Stimulated activated CD4-positive, alpha-beta T cell treated with anti-CD3 and anti-CD28 coated beads, Interleukin-2, amount 100 ng/mL, for 24 hours (primary cell): ENCODE measurements at places on chromosomes 6 and 20.

DNA sequence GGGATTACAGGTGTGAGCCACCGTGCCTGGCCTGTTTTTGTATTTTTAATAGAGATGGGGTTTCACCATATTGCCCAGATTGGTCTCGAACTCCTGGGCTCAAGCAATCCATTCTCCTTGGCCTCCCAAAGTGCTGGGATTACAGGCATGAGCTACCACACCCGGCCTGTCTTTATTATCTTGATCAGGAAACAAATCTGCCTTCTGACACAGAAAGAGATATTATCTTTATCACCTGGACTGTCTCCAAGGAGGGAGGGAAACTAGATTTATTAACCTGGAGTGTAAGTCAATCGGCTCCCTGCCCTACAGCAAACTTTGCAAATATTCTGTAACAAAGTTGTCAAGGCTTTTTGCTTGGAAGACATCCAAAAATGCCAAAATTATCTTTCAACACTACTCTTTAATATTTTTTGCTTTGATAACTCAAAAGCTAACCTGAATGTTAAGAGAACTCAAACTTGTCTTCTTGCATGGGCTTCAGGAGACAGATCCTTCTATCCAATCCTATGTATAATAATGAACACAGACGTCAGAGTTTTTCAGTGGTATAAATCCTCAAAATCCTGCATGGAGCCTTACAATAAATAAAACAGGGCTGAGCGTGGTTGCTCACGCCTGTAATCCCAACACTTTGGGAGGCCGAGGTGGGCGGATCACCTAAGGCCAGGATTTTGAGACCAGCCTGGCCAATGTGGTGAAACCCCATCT lies 85.0 kb upstream of the LOC128125822 start:
- DNase-seq = no peak

- no peak for DNase-seq
Observed at GRCh38 chr6:37594895-37595294, 95.2 kb upstream of the CCDC167 start.

DNA sequence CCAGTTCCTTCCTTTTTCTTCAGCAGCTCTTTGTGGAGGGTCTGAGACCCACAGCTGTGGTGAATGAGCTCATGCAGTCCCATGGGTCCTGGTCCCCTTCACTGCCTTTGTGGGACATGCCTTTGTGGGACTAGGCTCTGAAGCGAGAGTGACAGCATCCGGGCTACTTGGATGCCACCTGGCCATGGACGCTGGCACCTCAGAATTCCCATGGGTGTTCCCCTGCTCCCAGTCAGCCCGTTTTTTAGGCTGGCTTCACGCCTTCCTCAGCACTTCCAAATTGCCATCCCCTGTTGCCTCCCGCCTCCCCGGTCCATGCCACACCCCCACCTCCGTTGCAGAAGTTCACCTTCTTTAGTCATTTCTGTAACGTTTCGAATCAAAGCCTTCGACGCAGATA lies 45.1 kb downstream of the RAMACL start:
- peak; percentile 21 for DNase-seq

DNA sequence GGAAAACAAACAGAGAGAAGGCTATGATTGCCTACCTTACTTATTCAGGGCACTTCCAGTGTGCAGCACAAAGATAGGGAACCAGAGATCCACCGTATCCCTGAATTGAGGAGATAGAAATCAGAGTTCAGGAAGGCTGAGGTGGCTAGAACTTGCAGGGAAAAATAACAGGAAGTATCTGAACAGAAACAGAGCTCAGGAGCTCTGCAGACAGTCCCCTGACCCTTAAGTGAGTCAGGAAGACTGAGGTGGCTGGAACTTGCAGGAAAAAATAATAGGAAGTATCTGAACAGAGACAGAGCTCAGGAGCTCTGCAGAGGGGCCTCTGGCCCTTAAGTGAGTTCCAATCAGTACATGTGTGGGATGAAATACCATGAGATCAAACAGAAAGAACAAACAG lies 65.4 kb downstream of the RPRD1B start:
- DNase-seq = no peak

DNA sequence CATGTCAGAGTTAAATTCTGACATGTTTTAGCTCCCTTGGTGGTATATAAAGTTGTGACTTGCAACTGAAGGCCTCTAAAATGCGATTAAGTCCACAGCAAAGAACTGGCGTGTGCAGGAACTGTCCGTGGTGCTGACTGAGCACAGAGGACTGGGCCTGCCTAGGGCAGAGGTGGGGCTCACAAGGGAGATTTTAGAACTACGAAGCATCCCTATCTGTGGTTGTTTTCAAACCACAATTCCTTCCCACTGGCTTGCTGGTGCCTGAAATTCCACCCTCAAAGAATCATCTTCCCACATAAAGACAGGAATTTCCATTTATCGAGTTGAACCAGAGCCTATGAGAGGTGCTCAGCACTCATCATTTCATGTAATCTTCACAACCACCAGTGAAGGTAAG lies 30.1 kb downstream of the RIMS4 start:
- DNase-seq = peak; percentile 45

DNA sequence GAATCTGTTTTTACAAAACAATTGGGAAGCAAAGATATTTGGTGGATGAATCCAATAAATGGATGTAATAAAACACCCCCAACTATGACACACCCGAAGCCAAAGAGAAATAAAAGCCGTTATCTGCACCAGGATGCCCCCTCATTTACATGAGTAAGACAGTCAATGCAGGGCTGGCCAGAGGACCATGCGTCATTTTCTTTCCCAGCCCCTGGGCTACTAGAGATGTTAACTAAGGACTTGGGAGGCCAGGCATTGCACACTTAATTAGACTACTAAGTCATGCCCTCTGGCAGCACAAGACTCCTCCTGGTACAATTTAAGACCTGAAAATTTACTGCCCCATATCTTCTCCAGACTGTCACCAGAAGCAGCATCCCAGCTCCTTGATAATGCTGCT lies 3.2 kb downstream of the LEMD2 start:
- DNase-seq = no peak

- DNase-seq = no peak
Observed at GRCh38 chr20:53385941-53386767, 207.5 kb downstream of the ZNF217 start.

- no peak for DNase-seq
Observed at GRCh38 chr6:15517600-15517999, 145.2 kb downstream of the DTNBP1 start.
